ENCODE measurements at places on chromosomes 5 and 9.

DNA sequence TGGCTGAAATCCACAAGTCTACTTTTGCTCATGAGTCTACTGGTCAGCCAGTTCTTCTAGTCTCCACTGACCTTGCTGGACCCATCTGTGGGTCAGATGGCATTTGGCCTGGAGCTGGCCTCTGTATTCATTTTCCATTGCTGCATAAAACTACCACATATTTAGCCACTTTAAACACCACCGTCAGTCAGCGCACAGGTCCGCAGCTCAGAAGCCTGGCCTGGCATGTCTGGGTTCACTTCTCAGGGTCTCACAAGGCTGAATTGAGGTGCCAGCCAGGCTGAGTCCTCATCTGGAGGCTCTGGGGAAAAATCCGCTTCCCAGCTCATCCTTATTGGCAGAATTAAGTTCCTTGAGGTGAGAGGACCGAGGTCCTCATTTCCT, 54.7 kb downstream of the BARX1 start:
- DNase-seq: no peak

- peak; percentile 80 for DNase-seq
These were observed 13.5 kb downstream of the IL12B start for GRCh38 chr5:159316519-159317383.

DNA sequence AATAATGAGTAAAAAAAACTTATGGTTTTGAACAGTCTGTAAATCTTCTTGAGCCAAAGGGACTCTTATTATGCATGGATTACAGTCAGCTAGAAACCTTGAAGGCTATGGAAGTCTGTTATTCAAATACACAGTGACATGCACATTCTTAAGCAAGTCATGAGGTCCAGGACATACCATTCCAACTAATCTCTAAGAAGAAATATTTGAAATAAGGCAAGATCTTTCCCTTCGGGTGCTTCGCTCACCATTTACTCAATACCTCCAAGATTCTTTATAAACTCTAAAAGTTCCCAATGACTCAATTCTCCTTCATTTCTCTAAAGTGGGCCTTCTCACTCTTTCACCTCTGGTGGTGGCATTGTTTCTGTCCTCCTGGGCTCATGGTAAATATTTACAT, 811.0 kb downstream of the NR2F1-AS1 start:
- peak; percentile 93 for DNase-seq

DNA sequence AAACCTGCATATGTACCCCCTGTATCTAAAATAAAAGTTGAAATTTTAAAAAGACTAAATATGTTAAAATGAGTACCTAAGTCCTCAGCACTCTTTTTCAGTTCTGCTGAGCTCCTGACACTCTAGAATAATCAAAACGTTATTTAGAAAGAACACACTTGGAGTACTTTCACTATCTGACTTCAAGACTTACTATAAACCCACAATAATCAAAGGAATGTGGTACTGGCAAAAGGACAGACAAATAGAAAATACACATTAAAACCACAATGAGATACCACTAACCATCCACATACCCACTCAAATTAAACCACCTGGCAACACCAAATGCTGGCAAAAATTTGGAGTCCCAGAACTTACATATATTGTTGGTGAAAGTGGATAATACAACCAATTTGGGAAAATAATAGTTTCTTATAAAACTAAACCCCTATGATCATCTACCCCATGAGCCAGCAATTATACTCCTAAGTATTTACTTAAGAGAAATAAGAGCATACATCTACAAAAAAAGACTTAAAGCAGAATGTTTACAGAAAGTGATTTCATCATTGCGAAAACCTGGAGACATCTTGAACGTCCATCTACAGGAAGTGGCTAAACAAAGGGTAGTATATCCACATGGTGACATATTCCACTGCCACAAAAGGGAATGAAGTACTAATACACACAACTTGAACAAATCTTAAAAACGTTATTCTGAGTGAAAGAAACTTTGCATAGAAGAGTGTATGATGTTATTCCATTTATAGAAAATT, 12.8 kb upstream of the PRSS3 start:
- peak; percentile 90 for DNase-seq

DNA sequence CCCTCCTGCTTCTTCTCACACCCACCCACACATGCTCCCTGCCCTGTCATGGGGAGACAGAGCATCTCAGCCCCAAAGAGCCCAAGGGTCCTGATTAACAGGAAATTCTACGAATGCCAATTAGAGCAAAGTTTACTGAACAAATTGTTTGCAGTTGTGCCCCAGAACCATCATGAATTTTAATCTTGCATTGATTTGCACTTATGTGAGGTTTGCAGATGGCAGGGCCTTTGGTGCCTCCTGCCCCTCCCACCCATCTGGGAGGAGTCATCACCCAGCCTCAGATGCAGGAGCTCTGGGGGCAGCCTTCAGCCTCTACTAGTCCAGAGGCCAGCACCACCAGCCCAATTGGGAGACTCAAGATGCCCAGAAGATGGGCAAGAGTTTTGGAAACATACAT, 80.8 kb downstream of the PCDH1 start:
- no peak for DNase-seq
